Fibroblast of skin of scalp (primary cell): ENCODE measurements at places on chromosomes 7 and 10.

DNA sequence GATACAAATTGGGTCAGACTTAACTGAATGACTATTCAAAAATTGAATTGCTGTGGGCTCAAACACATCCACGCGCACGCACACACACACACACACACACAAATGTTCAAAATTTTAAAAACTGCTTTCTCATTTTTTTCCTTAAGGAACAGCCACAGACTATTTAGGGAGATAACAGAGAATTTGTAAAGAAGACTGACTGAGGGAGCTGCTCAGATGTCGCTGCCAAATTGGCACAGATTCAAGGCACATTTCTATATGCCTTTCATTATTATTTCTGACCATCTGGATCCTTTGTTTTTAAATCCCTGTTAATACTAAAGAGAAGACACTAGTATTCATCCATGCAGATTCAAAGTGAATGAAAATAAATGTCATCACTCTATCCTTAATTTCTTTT lies 154.8 kb downstream of the DGKB start:
- peak; percentile 17 for DNase-seq

- DNase-seq, result no peak
Measured at GRCh38 chr7:159125955-159126270, 18.8 kb downstream of the VIPR2 start.

DNA sequence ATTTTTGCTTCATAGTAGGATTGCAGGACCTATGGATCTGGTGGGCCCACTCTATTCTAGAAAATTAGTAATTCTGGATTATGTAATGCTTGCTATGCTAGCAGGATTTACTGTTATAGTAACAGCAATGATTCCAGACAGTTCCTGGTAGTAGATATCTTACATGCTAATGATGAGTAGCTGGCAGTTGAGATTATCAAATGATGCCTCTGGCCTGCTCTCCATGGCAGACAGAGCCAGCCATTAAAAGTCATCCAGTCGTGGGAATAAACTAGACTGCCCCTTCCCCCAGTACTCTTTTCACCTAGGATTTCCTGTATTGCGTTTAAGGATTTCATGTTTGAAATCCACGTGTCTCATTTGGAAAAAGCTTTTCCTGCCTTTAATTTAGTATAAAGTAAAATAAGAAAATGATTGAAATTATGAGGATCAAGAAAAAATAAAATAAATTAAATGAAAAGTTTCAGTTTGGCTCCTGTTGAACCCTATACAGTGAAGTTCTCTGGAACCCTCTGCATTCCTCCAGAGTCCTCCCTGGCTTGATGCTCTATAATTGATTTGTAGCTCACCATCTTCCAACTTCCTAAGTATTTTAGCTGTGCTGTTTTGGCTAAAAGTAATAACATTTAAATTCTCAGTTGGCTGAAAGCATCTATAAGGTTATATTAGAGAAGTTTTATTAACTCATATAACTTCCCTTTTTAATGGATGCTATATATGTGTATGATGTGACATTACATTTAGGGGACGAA lies 14.6 kb downstream of the UMAD1 start:
- no peak for DNase-seq

GRCh38 chr7:20798694-20799121 lies 12.0 kb upstream of the SP8 start:
- DNase-seq, result no peak

DNA sequence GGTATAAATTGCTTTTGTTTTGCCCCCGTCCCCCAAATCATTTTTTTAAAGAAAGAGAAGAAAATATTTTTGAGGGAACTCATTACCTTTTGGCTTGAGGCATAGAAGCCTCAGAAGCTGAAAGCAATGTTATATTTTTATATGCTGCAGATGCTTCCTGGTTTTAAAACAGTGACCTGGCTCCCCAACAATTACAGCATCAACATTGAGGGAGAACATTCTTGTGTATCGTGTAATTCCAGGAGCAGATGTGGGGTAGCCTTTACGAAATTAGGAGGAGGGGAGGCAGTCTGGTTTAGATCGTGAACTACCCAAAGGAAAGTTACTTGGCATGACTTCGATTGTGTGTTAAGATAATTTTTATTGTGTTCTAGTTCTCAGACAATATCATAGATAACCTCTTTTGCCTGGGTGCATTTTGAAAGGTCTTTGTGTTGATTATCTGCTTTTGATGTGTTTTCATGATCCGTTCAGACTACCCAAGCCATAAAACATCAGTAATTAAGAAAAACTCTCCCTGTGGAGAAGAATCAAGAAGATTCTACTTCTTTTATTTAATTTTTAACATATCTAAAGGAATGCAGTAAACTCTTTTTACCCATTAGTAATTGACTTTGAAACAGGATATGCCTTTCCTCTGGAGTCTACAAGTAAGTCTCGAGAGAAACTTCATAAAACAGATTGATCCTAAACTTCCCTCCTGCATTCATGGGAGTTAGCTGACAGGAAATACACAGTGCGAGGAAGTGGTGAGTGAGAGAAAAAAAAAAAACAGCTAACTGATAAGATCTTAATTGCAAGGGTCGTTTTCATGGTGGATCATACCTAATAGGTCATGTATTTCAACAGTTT lies 141.4 kb downstream of the KIAA1217 start:
- DNase-seq, result peak; percentile 69

DNA sequence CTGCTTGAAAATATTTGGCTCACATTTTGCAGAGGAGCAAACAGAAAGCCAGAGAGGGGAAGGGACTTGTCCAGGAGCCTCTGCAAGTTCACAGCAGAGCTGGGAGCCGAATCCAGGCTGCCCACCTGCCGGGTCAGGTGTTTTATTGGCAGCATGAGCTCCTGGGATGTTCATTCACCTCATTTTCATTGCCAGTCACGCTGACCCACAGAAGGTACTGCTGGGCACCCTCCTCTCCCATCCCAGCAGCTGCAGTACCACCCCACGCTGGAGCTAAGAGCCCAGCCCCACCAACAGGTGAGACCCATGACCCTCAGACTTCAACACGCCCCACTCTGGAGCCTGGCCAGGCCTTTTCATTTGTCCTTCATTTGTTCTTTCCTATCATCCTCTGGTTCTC lies 102.7 kb downstream of the GRID1 start:
- DNase-seq, result no peak

- DNase-seq, result no peak
Measured at GRCh38 chr10:125023862-125024496, 82.1 kb downstream of the ZRANB1 start.

- no peak for DNase-seq
Measured at GRCh38 chr10:13669182-13669855, 82.6 kb downstream of the PRPF18 start.

- no peak for DNase-seq
Measured at GRCh38 chr10:29783201-29783947, 148.6 kb upstream of the SVIL start.

- DNase-seq, result no peak
Measured at GRCh38 chr10:100349672-100350071, 2.6 kb downstream of the SCD start.

- DNase-seq, result no peak
Measured at GRCh38 chr10:49756641-49757040, 5.5 kb downstream of the OGDHL start.

- no peak for DNase-seq
Measured at GRCh38 chr10:117790179-117790578, 247.6 kb downstream of the EMX2 start.

DNA sequence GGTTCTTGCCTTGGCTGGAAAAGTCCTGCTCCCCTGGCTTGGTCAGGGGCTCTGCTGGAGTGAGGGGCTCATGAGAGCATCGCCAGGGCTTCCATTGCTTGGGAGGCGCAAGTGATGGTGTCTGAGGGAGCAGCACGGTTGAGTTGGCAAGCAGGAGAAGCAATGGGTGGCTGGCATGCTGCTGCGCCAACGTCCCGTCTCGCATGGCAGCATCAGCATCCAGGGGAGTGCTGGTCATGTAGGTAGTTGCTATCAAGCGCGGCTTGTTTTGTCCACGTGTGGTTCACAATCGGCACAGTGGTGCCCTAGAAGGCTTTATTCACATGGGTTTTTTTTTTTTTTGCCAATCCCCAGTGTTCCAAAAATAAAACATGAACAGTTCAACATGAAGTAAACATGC lies 3.8 kb downstream of the PYROXD2 start:
- no peak for DNase-seq

- no peak for DNase-seq
Measured at GRCh38 chr10:102460836-102461186, 9.5 kb upstream of the C10orf95 start.

DNA sequence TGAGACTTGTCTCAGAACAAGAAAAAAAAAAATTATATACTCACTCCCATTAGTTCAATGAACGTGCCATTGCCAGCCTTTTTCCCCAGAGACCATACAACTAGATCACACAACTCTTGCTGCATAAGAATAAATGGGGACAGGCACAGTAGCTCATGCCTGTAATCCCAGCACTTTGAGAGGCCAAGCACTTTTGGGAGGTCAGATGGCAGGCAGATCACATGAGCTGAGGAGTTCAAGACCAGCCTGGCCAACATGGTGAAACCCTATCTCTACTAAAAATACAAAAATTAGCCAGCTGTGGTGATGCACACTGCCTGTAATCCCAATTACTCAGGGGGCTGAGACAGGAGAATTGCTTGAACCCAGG lies 13.6 kb downstream of the PDLIM1 start:
- no peak for DNase-seq

- no peak for DNase-seq
Measured at GRCh38 chr7:17477182-17477581, 178.7 kb downstream of the AHR start.

GRCh38 chr7:25221009-25221408 lies 7.3 kb downstream of the NPVF start:
- no peak for DNase-seq
